ENCODE measurements at places on chromosomes 1 and 21.

- no peak for DNase-seq
These were observed 22.0 kb downstream of the ALPL start for GRCh38 chr1:21531241-21531640.

DNA sequence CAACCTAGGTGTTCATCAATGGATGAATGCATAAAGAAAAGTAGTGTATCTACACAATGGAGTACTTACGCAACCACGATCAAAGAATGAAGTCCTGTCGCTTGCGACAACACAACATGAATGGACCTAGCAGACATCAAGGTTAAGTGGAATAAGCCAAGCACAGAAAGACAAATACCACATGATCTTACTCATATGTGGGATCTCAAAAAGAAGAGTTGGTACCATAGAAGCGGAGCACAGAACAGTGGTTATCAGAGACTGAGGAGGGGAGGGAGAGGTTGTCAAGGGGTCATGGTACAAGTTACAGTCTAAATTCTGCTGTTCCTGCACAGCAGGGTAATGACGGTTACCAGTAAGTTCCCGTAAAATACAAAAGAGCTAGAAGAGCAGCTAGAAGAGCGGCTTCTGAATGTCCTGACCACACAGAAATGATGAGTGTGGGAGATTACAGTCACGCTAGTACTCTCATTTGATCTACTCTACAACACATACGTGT is 36.7 kb downstream of the NPHP4 start:
- DNase-seq, result no peak

GRCh38 chr1:82048596-82048995 is 247.9 kb downstream of the ADGRL2 start:
- no peak for DNase-seq

- DNase-seq, result no peak
These were observed 15.2 kb downstream of the GADD45A start for GRCh38 chr1:67700220-67700619.

GRCh38 chr1:165871311-165872067 is 44.1 kb downstream of the UCK2 start:
- peak; percentile 31 for DNase-seq

DNA sequence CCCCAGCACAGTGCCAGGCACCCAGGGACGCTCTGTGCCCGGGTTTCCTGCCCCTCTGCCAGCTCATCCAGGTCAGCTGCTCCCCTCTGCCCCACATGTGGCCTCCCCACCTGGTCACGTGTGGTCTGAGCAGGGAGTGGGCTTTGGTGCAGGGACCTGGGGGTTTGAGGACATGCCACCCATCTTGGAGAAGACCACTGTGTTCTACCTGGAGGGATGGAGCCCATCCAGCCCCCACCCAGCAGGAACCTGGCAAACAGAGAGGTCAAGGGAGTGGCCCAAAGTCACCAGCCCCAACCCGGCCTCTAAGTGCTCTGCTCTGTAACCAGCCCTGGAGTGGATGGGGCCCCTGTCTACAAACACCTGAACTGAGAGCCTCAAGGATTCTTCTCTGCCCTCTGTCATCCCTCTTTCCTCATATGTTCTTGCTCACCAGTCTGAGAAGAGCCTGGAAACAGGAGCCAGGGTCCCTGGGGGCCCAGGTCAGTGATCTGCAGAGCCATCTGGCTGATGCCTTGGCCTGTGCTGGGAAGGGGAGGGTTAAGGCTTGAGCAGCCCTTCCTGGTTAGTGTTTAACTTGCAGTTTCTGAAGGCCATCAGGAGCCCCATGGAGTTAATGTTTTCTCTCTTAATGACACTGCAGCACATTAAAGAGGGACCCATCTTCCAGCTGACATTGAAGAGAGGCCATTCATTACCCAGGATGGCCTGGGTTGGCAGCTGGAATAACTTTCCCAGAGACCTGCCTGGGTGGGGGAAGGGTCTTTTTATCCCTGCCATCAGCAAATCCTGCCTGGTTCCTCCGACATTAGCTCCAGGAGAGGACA is 235.4 kb downstream of the PTPRU start:
- DNase-seq, result no peak

DNA sequence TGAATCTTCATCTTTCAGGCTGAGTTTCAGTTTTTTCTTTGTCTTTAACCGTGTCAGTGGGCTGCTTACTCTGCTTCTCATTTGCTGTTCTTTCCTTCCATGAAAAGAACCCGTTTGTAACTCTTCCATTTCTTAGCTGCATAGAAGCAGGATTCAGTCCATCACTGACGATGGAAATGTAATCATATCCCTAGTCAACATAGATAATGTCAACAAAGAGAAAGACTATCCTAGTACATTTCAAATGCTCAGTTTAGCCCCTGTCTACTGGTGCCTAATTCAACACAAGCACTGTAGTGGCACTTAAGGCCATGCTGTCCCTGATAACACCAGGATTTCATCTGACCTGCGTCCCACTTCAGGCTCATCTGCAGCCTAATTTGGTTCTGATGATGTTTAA is 376 bp downstream of the GBP1 start:
- no peak for DNase-seq

DNA sequence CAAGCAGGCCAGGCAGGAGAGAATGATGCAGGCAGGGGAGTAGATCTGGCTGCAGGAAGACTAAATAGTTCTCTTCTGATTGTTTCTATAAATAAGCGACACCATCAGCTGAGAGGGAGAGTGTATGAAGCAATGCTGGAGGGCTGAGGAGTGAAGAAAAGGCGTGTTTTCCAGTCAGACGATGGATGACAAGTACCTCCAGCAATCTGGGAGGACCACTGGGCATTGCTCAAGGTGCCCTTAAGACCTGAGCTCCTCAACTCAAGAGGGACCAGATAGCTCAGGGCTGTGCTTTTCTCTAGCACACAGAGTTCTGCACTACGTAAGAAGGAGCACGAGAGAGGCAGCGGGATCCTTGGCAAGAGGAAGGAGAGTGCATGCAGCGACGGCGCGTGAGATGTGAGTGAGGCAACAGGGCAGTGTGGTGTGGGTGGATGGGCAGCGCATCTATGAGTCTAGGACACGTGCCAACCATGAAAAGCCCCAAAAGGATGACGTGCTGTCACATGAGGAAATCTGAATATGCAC is 36.0 kb downstream of the PABPC4 start:
- no peak for DNase-seq

DNA sequence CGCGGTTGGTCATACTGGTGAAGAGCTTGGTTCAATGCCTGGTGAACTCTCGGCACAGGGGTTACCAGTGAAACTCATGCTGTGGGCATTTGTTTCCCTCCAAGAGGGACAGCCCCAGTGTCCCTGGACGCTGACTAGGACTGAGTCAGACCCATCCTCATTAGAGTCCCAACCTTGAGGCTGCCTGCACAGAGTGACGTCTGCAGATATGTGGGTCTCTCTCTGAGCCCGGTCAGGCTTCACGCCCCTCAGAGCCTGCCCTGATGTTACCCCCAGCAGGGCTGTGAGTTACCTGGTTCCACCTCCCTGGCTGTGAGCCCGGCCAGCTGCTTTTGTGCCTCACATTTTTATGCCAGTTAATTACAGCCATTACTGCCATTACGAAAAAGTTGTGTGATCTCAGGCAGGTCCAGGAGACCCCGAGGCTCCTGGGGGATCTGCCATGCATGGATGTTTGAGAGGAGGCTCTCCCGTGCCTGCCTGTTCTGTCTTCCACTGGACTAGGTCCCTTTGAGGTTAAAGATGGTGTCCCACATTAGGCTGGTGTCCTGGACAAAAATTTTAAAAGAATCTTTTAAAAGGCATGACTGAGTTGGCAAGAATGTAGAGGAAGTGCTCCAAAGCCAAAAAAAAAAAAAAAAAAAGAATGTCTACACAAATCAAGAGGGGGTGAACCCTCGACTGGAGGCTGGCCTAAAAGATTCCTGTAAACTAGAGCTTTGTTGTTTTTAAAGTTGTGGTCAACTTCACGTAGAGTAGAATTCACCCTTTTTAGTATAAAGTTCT is 36.6 kb upstream of the PADI1 start:
- DNase-seq, result no peak

DNA sequence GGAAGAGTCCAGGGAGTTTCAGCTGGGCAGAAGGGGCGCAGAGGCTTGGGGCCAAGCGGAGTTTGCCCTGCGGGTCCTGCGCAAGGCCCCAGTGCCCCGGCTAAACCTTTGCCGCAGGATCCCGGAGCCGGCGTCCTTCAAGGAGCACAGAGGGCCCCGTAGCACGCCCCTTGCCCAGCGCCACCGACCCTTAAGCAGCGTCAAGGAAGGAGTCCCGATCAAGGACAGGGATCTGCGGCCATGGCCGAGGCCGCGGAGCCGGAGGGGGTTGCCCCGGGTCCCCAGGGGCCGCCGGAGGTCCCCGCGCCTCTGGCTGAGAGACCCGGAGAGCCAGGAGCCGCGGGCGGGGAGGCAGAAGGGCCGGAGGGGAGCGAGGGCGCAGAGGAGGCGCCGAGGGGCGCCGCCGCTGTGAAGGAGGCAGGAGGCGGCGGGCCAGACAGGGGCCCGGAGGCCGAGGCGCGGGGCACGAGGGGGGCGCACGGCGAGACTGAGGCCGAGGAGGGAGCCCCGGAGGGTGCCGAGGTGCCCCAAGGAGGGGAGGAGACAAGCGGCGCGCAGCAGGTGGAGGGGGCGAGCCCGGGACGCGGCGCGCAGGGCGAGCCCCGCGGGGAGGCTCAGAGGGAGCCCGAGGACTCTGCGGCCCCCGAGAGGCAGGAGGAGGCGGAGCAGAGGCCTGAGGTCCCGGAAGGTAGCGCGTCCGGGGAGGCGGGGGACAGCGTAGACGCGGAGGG is 520 bp downstream of the CLIC6 start:
- DNase-seq, result peak; percentile 27

DNA sequence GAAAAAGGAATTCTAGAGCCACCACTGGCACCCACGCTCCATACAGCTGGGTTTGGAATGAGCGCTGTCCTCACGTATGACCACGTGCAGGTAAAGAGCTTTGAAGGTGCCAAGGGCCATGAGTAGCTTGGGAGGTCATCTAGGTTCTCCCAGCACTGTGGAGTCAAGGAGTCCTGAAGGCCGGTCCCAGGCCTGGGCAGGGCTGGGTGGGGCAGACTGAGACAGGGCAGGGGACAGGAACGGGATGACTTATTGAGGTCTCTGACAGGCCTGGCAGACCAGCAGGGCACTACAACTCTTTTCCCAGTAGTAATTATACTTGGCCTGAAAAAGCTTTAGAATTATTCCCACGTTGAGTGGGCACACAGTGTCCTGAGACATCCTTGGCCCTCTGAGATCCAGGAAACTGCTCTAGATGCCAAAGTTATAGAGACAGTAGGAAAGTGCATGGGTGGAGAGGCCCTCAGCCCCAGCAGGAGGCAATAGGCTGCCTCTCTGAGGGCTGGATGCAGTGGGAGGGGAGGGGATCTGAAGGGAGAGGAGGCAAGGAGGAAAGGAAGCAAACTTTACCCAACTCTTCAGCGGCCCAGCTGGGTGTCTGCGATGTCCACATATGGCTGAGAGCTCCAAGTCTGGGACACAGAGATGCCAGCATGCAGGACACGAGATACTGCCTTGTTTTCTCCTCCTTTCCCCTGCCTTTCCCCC is 1.8 kb upstream of the CDA start:
- no peak for DNase-seq

DNA sequence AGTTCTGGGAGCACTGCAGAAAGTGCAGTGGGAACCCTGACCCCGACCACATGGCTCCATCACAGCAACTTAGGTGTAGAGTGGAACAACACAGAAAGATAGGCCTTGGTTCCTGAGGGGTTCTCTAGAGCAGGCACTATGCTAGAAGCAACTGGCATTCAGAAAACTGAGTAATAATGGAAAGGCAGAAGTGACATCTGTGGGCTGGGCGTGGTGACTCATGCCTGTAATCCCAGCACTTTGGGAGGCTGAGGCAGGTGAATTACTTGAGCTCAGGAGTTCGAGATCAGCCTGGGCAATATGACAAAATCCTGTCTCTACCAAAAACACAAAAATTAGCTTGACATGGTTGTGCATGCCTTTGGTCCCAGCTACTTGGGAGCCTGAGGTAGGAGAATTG is 5.3 kb downstream of the MRPS15 start:
- no peak for DNase-seq

GRCh38 chr1:161994175-161994668 is 29.4 kb downstream of the OLFML2B start:
- DNase-seq, result no peak

GRCh38 chr1:18653916-18654315 is 23.3 kb downstream of the PAX7 start:
- no peak for DNase-seq

DNA sequence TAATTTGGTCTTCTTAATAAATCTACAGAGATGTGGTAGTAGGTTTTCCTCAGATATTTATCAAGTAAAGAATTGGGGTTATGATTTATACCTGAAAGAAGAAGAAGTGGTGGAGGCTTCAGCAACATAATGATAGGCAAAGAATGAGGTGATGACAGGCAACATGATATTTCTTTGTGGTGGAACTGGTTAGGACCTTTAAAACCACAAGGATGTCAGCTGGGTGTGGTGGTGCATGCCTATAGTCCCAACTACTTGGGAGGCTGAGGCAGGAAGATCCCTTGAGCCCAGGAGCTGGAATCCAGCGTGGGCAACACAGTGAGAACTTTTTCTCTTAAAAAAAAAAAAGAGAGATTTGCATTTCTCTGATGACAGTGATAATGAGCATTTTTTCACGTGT is 34.1 kb upstream of the COL11A1 start:
- DNase-seq, result no peak

GRCh38 chr1:242764161-242764560 is 239.7 kb upstream of the PLD5 start:
- DNase-seq, result no peak

DNA sequence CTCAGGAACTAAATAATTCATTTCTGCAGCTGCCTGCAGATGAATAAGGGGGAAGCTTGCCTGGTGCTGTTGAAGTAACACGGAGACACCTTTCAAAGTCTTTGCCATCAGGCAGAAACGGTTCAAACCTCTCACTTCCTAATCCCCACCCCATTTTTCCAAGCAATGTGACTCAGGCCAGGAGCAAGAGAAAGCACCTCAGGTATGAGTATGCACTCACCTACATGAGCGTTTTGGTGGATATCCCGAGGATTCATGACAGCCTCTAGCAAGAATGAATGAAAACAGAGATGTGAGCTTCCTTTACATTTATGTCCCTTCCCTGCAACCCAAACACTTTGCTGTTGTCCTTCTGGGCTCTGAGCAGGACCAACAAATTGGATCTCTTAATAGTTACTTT is 63.4 kb upstream of the LAX1 start:
- no peak for DNase-seq

DNA sequence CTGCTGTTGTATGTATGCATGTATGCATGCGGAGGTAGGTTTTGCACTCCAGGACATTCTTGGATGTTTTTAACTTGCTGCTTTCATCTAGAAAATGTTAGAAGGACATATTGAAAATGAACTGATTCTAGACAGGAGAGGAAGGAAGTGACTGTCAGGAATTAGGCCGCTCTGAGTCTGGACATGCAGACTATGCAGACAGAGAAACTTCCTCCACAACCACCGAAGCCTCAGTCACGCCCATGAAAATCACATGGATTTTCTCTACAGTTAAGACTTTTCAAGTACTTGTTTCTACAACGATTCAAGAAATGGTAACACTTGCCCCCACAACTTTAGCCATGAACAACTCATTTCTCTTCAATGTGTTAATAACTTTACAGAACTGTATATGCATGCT is 211.1 kb downstream of the SMYD3 start:
- no peak for DNase-seq

- DNase-seq, result no peak
These were observed 19.1 kb downstream of the COL24A1 start for GRCh38 chr1:86137436-86137835.
